Activated T-helper 1 cell treated with anti-CD3 and anti-CD28 coated beads, Interleukin-12 subunit alpha, Interleukin-12 subunit beta, Interleukin-2, Interleukin-4 antibody, amounts not matched to agents 30 ng/mL and 10 ng/mL and 1 ng/mL, durations not matched to agents 14 hours and 24 hours and 36 hours (primary cell): ENCODE measurements at places on chromosomes 7 and 10.
A peak's percentile ranks its signal among the peaks of the same experiment; 100 is the strongest.

DNA sequence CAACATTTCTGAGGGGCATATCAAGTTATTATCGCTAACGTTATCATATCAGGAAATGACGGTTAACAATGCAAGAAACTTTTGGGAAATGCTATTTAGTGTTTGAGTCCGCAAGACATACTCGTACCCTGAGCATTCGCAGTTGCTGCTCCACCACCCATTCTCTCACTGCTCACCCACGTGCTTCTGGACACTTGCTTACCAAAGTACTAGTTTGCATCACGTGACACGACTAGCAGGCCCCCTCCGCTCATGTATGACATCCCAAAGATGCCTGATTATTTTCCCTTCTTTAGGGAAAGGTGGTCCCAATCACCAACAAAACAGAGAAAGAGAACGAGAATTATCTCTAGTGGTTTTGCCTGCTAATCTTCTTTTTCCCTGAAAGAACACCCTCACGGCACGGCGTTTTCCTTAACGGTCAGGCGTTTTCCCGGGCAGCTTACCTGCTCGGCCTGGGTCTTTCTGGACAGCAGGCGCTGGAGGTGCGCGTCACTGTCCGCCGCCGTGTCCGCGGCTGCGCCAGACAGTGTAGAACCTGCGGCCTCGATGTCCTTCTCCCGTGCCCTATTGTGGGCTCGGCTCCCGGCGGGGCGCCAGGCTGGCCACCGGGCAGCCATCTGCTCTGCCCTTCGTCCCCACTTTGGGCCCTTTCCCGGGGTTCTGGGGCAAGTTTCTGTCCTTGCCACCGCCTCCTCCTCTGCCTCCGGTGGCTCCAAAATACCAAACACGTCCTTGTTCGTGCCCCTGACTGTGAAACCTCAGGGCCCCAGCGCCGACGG, at the start of gene SUPV3L1:
Gene SUPV3L1 (plus strand): TSS at position 492 of the 782 bp plus-strand sequence. CDS start 58 bp downstream, at position 550.
- peak; percentile 81 for DNase-seq
- peaks cover 41% of the 10 kb centered on the region for H3K4me1 ChIP-seq
- no peaks in the 10 kb centered on the region for H3K27me3 ChIP-seq
- peak within 1 kb of the TSS; percentile 95 for H3K4me3 ChIP-seq
- peaks cover 10% of the 10 kb centered on the region for H3K36me3 ChIP-seq

DNA sequence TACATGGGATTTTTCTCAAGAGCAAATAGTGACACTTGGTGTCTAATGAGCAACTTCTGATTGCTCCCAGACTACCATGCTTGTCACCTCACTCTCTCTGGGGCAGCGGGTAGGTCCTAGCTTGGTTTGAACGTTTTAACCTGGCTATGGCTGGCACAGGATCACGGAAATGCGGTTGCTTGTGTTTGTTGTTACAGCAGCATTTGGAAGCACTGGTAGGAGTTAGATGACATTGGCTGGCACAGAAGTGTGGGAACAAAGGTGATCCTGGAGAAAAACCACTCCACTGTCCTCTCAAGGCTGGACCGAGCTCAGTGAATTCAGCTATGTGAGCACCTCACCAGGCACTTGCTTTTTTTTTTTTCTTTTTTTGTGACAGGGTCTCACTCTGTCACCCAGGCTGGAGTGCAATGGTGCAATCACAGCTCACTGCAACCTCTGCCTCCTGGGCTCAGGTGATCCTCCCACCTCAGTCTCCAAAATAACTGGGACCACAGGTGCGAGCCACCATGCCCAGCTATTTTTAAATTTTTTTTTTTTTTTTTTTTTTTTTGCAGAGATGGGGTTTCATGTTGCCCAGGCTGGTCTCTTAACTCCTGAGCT, 3.5 kb upstream of the PFKFB3 start:
- no peaks in the 10 kb centered on the region for H3K27me3 ChIP-seq
- DNase-seq, result no peak
- peaks cover 11% of the 10 kb centered on the region for H3K36me3 ChIP-seq
- peaks cover 41% of the 10 kb centered on the region for H3K4me1 ChIP-seq
- H3K27ac ChIP-seq, result no peak overlapping the region

- H3K27ac ChIP-seq, result no peak overlapping the region
- no peak for DNase-seq
- no peak overlapping the region for H3K4me3 ChIP-seq
- H3K36me3 ChIP-seq, result no peaks in the 10 kb centered on the region
- no peaks in the 10 kb centered on the region for H3K4me1 ChIP-seq
- no peaks in the 10 kb centered on the region for H3K27me3 ChIP-seq
Measured at GRCh38 chr7:51455948-51456347, 139.3 kb upstream of the COBL start.

- H3K4me1 ChIP-seq, result peaks cover 11% of the 10 kb centered on the region
- no peak overlapping the region for H3K4me3 ChIP-seq
- H3K27me3 ChIP-seq, result no peaks in the 10 kb centered on the region
- DNase-seq, result no peak
- H3K27ac ChIP-seq, result no peak overlapping the region
- peaks cover 60% of the 10 kb centered on the region for H3K36me3 ChIP-seq
Measured at GRCh38 chr10:80155696-80156215, 23.2 kb downstream of the PLAC9 start.

DNA sequence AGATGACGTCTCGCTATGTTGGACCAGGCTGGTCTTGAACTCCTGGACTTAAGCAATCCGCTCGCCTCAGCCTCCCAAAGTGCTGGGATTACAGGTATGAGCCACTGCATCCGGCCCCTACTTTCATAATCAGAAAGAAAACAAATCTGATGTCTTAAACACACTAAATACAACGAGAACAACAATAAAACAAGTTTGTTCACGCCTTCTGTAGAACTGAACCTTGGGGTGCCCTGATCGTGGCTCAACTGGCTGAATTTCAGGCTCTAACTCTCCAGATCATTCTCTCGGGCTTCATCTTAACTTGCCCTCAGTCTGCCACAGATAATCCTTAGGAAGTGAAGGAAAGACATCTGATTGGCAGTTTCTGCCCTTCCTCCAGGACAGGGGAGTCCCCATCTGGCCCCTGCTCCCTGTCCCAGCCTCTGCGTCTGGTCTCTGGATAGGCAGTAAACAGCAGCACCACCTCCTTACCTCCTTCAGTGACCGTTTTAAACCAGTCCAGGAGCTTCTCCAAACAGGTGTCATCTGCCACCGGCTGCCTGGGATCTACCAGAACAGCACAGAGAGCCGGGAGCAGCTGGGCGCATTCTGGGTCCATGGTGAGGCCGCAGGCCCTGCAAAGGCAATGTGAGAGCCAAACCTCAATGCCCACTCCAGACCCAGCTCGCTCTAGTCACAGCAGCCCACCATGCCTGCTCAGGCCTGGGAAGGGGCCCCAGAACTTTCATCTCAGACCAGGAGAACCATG, 1.3 kb downstream of the BRAT1 start:
- peaks cover 19% of the 10 kb centered on the region for H3K4me1 ChIP-seq
- H3K4me3 ChIP-seq, result peak overlapping the region; percentile 91
- H3K27me3 ChIP-seq, result no peaks in the 10 kb centered on the region
- H3K27ac ChIP-seq, result peak overlapping the region; percentile 86
- DNase-seq, result no peak
